ENCODE measurements at places on chromosomes 11 and 22. TPM values are rescaled to one million over a fixed set of nuclear protein-coding genes. Genes with fewer than 3 reads are reported as not detected.

LRRC74B gene
- not detected for total RNA-seq

WT1 gene
- 32.7 TPM for total RNA-seq

CNIH2 gene
- 3.2 TPM for total RNA-seq

DNA sequence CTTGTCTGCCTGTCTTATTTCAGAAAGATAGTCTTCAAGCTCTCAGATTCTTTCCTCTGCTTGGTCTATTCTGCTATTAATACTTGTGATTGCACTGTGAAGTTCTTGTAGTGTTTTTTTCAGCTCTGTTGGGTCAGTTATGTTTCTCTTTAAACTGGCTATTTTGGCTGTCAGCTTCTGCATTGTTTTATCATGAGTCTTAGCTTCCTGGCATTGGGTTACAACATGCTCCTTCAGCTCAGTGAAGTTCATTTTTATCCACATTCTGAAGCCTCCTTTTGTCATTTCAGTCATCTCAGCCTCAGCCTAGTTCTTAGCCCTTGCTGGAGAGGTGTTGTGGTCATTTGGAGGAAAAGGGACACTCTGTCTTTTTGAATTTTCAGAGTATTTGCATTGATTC is 15.5 kb upstream of the DEPDC7 start:
- no peak for DNase-seq

DNA sequence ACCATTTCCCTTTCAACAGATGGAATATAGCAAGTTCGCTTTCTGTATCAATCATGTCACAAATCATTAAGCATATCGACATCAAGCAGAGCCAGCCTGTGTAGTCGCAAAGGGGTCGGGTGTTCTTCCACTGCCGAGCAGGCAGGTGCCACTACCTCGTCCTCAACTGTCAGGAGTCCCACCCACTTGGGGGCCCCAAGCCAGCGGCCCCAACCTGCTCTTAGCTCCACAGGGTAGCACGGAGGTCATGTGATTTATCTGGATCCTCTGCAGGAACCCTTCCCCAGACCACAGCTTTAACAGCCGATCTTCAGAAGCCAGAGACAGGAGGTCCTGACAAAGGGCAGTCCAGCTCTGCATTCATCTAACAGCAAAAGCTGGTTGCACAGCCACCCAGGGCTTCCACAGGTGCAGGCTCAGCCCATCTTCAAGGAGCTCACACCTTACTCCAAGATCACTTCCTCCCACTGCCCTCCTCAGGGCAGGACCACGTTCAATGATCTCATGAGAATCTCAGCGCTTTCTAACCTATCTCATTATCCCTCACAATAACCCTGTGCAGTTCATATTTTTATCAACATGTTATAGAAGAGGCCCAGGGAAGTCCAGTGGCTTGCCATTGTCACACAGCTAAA is 110.2 kb downstream of the TRIM29 start:
- DNase-seq: peak; percentile 61

CBLIF gene
- total RNA-seq: not detected

GRCh38 chr11:127133061-127133460 is 132.5 kb upstream of the KIRREL3 start:
- no peak for DNase-seq

- DNase-seq: no peak
These were observed 1818.1 kb upstream of the RAG2 start for GRCh38 chr11:38416141-38416540.

SAA4 gene
- total RNA-seq: 1.7 TPM

GRCh38 chr11:110049501-110050200 is 43.5 kb upstream of the ZC3H12C start:
- no peak for DNase-seq

DRD4 gene
- total RNA-seq: 1.2 TPM

- DNase-seq: no peak
These were observed 48.2 kb downstream of the SGSM3 start for GRCh38 chr22:40418366-40419201.

HEPHL1 gene
- 1.7 TPM for total RNA-seq

DNA sequence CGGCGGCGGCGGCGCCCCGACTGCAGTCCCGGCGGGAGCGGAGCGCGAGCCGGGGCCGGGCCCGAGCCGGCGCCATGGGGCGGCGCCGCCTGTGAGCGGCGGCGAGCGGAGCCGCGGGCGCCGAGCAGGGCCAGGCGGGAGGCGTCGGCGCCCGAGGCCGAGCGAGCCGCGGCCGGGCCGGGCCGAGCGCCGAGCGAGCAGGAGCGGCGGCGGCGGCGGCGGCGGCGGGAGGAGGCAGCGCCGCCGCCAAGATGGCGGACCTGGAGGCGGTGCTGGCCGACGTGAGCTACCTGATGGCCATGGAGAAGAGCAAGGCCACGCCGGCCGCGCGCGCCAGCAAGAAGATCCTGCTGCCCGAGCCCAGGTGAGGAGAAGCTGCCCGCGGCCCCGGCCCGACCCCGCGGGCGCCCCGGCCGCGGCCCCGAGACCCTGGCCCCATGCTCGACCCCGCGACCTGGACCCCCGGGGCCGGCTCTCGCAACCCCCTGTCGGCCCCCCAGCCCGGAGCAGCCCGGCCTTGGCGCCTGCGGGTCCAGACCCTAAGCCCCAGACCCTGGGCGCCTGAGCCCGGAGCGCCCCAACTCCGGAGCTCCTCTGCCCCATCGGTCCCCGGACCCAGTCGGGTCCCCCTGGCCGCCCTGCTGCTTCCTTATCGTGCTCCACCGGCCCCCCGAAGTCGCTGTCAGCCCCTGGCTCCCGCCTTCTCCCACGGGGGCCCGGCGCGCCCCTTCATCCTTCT is at the start of gene GRK2:
Gene GRK2 (plus strand): TSS at position 25 of the 739 bp plus-strand sequence. CDS start 227 bp downstream, at position 252.
- DNase-seq: no peak

SLC5A1 gene
- total RNA-seq: 5.6 TPM
